ENCODE measurements at places on chromosomes 7 and 10.

DNA sequence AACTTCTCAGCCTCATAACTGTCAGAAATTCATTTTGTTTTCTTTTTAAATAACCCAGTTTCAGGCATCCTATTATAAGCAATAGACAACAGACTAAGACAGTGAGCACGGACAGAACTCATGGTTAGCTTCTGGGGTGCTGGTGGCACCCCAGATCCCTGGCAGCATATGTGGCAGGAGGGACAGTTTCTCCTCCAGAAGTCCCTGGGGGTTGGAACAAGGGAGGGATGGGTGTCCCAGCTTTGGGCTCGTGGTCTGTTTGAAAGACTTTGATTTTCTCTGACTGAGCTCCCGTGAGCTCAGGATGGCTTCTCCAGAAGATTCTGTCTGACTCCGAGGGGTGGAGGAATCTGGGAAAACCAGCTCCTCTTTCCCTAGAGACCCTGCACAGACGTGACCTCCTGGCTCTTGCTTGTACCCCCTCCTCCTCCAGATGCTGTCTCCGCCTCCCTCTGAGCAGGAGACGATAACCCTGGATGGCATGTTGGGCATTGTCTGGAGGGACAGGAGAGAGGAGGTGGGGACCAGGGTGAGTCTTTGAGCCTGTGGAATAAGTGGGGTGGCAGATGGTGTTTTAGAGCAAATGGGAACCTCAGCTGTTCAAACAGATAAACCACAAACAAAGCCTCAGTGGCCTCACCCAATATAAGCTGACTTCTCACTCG, 421.1 kb downstream of the GLRX3 start:
- H3K27me3 ChIP-seq: peaks cover 14% of the 10 kb centered on the region
- no peak overlapping the region for H3K27ac ChIP-seq
- no peak for DNase-seq
- H3K36me3 ChIP-seq: no peaks in the 10 kb centered on the region
- no peaks in the 10 kb centered on the region for H3K4me1 ChIP-seq
- no peak overlapping the region for H3K4me3 ChIP-seq

DNA sequence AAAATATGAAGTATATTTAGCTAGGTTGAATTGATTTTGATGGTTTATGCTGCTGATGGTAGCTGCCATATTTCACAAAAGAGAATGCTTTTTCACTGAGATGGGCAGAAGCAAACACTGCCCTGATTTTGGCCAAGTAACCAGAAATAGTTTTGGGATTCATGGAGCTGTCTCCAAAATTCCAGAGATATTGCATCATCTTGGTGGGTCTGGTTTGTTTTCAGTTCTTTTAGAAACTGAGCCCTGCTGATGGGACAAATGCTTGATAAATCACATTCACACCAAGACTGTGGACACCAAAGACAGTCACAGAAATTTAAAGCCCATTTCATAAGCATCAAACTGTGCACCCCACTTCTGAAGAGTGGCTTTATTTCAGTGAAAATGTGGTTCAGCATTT, 140.5 kb downstream of the BICC1 start:
- no peak for DNase-seq
- H3K4me3 ChIP-seq: no peak overlapping the region
- H3K27ac ChIP-seq: no peak overlapping the region
- no peaks in the 10 kb centered on the region for H3K36me3 ChIP-seq
- peaks cover 6% of the 10 kb centered on the region for H3K4me1 ChIP-seq

DNA sequence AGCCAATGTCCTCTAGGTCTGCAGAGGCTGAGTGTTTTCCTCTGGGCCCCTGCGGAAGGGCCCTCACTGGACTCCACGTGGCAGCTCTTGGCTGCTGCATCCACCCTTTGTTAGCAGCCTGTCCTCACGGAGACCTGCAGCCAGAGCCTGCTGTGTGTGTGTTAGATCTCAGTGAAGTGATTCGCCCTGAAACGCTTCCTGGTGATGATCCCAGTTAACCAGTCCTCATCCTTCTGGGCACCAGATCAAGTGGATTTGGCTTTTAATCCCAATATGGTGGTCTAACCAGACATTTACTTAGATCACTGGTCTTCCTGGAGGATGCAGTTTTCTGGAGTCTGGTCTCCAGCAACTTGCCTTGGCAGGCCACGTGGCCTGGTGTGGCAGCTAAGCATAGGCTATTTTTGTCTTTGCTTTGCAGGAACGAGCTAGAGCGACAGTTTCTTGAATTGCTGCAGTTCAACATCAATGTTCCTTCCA, 39.5 kb upstream of the GJD4 start:
- H3K27me3 ChIP-seq: no peaks in the 10 kb centered on the region
- H3K4me3 ChIP-seq: no peak overlapping the region
- no peak overlapping the region for H3K27ac ChIP-seq
- peaks cover 19% of the 10 kb centered on the region for H3K4me1 ChIP-seq

GRCh38 chr10:96500519-96500918, 13.2 kb downstream of the TLL2 start:
- no peaks in the 10 kb centered on the region for H3K27me3 ChIP-seq
- no peak overlapping the region for H3K4me3 ChIP-seq
- no peaks in the 10 kb centered on the region for H3K36me3 ChIP-seq
- H3K4me1 ChIP-seq: no peaks in the 10 kb centered on the region
- DNase-seq: no peak

DNA sequence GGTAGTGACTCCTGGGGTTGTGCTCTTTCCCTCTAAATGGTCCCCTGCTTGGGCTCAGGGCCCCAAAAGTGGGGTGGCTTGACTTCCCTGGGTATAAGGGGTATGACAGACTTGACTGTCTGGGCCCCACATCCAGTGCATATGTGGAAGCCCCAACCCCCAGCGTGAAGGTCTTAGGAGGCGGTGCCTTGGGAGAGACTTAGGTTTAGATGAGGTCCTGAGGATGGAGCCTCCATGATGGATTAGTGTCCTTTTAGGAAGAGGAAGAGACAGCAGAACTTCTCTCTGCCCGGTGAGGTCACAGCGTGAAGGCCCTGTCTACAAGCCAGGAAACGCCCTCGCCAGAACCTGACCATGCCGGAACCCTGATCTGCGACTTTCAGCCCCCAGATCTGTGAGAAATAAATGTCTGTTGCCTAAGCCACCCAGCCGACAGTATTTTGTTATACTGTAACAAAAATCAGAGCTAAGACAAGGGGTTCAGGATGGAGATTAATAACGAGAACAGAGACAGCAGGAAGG, 23.8 kb downstream of the PODXL start:
- H3K4me1 ChIP-seq: no peaks in the 10 kb centered on the region
- H3K4me3 ChIP-seq: no peak overlapping the region
- no peaks in the 10 kb centered on the region for H3K27me3 ChIP-seq
- H3K27ac ChIP-seq: peak overlapping the region; percentile 29

GRCh38 chr10:282294-283139, 147.3 kb downstream of the ZMYND11 start:
- H3K36me3 ChIP-seq: peaks cover 94% of the 10 kb centered on the region
- no peak for DNase-seq
- no peaks in the 10 kb centered on the region for H3K27me3 ChIP-seq
- H3K27ac ChIP-seq: no peak overlapping the region
- H3K4me1 ChIP-seq: no peaks in the 10 kb centered on the region

- no peak overlapping the region for H3K4me3 ChIP-seq
- no peaks in the 10 kb centered on the region for H3K4me1 ChIP-seq
- H3K27me3 ChIP-seq: no peaks in the 10 kb centered on the region
- H3K36me3 ChIP-seq: no peaks in the 10 kb centered on the region
- DNase-seq: no peak
Observed at GRCh38 chr10:45147000-45147399, 146.3 kb downstream of the ZNF22 start.
